ENCODE measurements at places on chromosomes 16 and 17. TPM values are rescaled to one million over a fixed set of nuclear protein-coding genes. Genes with fewer than 3 reads are reported as not detected.

Gene LAT
- 3.2 TPM for total RNA-seq

Gene KLHL10
- not detected for total RNA-seq

Gene CD2BP2
- total RNA-seq = 37.2 TPM

Gene CMTM4
- 17.6 TPM for total RNA-seq

Gene SLC5A11
- not detected for total RNA-seq

Gene TVP23C
- 7.0 TPM for total RNA-seq

Gene CHST6
- total RNA-seq = 0.16 TPM

Gene CD300H
- total RNA-seq = not detected

Gene RAB11FIP4
- 27.4 TPM for total RNA-seq

Gene TBX2
- total RNA-seq = 6.2 TPM

Gene SLC7A6
- total RNA-seq = 46.5 TPM

Gene GNGT2
- not detected for total RNA-seq

Gene MYLK3
- not detected for total RNA-seq

Gene RBFOX1
- total RNA-seq = 0.30 TPM

Gene SHISA9
- 0.52 TPM for total RNA-seq

Gene TMEM114
- total RNA-seq = not detected

Gene CWC25
- total RNA-seq = 24.2 TPM
